ENCODE measurements at places on chromosomes 4 and X.

DNA sequence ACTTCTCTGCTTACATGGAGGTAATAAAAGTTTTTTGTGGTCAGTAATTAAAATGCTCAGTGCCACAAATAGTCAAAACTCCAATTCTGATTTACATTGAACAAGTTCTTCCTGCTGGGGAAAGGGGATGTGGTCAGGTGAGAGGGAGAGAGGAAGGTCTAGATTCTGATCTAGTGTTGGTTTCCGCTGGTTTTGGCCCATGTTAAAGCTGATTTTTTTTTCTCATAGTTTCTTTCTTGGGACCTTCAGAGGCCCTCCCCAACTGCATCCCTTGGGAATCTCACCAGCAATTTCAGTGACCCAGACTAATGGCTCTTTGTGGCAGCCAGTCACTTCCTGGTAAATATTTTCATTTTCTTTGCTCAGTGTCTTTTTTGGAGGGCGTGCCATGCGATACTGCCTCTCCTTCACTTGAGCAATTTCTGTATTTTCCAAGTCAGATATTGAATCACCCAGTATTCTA lies 332.7 kb downstream of the RAPGEF2 start:
- no peak for DNase-seq
- H3K4me1 ChIP-seq = no peaks in the 10 kb centered on the region
- no peaks in the 10 kb centered on the region for H3K36me3 ChIP-seq
- no peak overlapping the region for H3K27ac ChIP-seq
- H3K27me3 ChIP-seq = peaks cover 4% of the 10 kb centered on the region

DNA sequence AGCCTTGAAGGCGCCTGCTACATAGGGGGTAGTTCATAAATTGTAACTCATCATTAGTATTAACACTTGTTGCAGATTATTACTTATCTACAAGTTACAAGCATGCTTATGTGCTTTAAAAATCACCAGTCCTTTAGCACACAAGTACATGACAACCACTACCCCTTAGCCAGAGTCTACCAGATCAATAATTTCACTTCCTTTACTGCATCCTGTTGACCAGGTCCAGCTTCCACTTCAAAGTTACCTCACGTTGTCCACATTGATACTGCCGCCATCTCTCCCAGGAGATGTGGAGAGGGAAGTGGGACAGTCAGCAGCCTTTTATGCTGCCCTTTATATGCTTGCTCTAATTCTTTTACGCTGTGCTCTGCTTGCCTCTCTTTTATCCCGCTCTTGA lies 231.3 kb upstream of the CXXC4 start:
- no peaks in the 10 kb centered on the region for H3K27me3 ChIP-seq
- H3K4me1 ChIP-seq = no peaks in the 10 kb centered on the region
- H3K4me3 ChIP-seq = no peak overlapping the region
- no peak for DNase-seq
- no peaks in the 10 kb centered on the region for H3K36me3 ChIP-seq

DNA sequence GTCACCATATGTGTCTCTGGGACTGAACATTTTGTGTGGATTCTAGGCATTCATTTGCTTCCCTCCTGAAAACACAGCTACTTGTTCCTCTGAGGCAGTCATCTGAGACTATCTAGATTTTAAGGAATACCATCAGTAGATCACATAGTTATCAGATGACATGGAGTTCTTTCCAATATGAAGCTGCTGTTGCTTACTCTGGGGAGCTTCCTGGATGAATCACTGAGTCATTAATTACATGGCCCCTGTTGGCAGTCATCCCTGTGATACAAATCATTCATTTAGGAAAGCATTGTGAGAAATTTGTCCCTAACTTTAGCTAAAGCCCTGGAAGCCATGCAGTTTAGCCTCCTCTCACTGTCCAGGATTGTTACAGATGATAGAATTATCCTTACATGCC lies 98.2 kb upstream of the ARSJ start:
- H3K4me1 ChIP-seq = no peaks in the 10 kb centered on the region
- H3K27me3 ChIP-seq = peaks cover 2% of the 10 kb centered on the region
- no peak overlapping the region for H3K4me3 ChIP-seq
- H3K27ac ChIP-seq = no peak overlapping the region

GRCh38 chr4:992297-993110 lies 700 bp downstream of the SLC26A1 start:
- peaks cover 3% of the 10 kb centered on the region for H3K27me3 ChIP-seq
- H3K27ac ChIP-seq = no peak overlapping the region
- H3K4me3 ChIP-seq = peak overlapping the region; percentile 21
- H3K36me3 ChIP-seq = peaks cover 5% of the 10 kb centered on the region
- no peak for DNase-seq

- no peak overlapping the region for H3K4me3 ChIP-seq
- peaks cover 3% of the 10 kb centered on the region for H3K4me1 ChIP-seq
- no peak for DNase-seq
- H3K36me3 ChIP-seq = no peaks in the 10 kb centered on the region
- H3K27me3 ChIP-seq = peaks cover 3% of the 10 kb centered on the region
Measured at GRCh38 chr4:95129821-95130311, 372.1 kb downstream of the BMPR1B start.

- H3K36me3 ChIP-seq = peaks cover 32% of the 10 kb centered on the region
- H3K27me3 ChIP-seq = no peaks in the 10 kb centered on the region
- DNase-seq = no peak
- H3K4me3 ChIP-seq = no peak overlapping the region
Measured at GRCh38 chr4:870951-871350, 45.0 kb upstream of the CPLX1 start.

DNA sequence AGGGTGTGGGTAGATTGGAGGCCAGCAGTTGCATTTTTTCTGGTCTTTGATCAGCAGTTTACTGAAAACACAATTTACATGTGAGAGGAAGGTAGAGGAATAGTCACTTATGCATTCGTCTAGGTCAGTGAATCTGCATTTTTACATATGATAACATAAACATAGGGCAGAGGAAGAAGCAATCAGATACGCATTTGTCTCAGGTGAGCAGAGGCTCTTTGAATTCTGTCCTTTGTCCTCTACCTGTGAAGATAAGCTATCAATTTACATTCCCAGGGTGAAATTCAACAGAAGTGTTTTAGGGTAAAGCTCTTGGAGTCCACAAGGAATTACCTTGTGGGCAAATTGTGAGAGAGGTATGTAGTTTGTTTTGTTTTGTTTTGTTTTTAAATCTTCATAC lies 306.5 kb downstream of the MAGEB5 start:
- H3K27ac ChIP-seq = no peak overlapping the region
- no peaks in the 10 kb centered on the region for H3K27me3 ChIP-seq
- no peaks in the 10 kb centered on the region for H3K4me1 ChIP-seq
- H3K4me3 ChIP-seq = no peak overlapping the region
- no peaks in the 10 kb centered on the region for H3K36me3 ChIP-seq
- DNase-seq = no peak

GRCh38 chr4:6221301-6221850 lies 21.0 kb upstream of the JAKMIP1 start:
- no peak for DNase-seq
- peaks cover 18% of the 10 kb centered on the region for H3K27me3 ChIP-seq
- H3K4me3 ChIP-seq = no peak overlapping the region
- no peak overlapping the region for H3K27ac ChIP-seq
- peaks cover 4% of the 10 kb centered on the region for H3K4me1 ChIP-seq
- no peaks in the 10 kb centered on the region for H3K36me3 ChIP-seq

DNA sequence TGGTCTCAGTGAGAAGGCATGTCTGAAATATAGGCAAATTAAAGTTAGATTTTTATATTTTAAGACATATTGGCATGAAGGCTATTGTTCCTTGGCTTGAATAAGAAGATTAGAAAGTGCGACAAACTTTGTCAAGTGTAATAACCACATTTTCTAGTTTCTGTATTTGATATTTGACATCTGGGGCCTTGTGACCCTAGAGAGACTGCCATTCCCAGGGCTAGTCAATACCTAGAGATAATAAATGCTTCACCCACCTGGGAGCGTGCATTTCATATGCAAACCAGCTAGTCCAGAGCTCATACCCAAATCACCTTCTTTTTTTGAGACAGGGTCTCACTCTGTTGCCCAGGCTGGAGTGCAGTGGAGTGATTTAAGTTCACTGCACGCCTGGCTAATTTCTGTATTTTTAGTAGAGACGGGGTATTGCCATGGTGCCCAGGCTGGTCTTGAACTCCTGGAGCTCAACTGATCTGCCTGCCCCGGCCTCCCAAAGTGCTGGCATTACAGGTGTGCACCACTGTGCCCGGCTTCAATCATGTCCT lies 62.6 kb downstream of the COQ2 start:
- DNase-seq = no peak
- peaks cover 47% of the 10 kb centered on the region for H3K4me1 ChIP-seq
- H3K4me3 ChIP-seq = no peak overlapping the region
- H3K27me3 ChIP-seq = no peaks in the 10 kb centered on the region

- peaks cover 20% of the 10 kb centered on the region for H3K4me1 ChIP-seq
- peaks cover 7% of the 10 kb centered on the region for H3K36me3 ChIP-seq
- DNase-seq = no peak
Measured at GRCh38 chrX:9466736-9467135, 1.9 kb downstream of the TBL1X start.

DNA sequence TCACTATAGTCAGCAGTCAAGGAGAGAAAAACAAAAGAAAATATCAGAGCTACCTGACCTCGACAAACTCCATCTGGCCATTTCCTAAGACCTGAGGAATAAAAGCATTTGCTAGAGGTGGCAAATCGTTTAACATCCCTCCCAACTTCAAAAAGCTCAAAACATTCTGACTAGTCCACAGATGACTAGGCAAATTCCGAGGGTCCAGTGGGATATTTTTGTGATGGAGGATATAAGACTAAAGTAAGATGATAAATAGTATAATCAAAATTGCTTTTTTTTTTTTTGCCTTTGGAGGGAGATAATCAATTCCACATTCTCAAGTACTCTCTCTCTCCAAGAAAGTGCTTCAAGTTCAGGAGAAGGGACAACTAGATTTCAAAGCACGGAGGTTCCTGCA lies 119.1 kb upstream of the ETNPPL start:
- H3K27me3 ChIP-seq = no peaks in the 10 kb centered on the region
- no peak overlapping the region for H3K27ac ChIP-seq
- no peaks in the 10 kb centered on the region for H3K4me1 ChIP-seq
- DNase-seq = no peak

DNA sequence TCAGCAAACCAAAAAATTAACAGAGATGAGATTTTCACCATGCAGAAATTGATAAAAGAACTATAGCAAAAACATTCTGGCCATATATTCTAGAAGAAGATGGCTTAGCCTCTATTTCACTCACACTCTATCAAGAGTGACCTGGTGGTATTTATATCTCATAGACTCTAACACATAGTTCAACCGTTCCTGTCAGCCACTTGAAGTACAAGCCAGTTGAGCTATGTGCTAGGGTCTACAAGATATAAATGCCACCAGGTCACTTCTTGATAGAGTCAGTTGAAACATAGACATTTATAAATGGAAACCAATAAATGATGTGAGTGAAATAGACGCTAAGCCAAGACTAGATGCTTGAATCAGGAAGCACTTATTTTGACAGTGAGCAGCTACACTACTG lies 836.7 kb upstream of the EPHA5 start:
- H3K4me3 ChIP-seq = no peak overlapping the region
- H3K27me3 ChIP-seq = no peaks in the 10 kb centered on the region
- no peak for DNase-seq
- H3K27ac ChIP-seq = no peak overlapping the region
- H3K4me1 ChIP-seq = no peaks in the 10 kb centered on the region

DNA sequence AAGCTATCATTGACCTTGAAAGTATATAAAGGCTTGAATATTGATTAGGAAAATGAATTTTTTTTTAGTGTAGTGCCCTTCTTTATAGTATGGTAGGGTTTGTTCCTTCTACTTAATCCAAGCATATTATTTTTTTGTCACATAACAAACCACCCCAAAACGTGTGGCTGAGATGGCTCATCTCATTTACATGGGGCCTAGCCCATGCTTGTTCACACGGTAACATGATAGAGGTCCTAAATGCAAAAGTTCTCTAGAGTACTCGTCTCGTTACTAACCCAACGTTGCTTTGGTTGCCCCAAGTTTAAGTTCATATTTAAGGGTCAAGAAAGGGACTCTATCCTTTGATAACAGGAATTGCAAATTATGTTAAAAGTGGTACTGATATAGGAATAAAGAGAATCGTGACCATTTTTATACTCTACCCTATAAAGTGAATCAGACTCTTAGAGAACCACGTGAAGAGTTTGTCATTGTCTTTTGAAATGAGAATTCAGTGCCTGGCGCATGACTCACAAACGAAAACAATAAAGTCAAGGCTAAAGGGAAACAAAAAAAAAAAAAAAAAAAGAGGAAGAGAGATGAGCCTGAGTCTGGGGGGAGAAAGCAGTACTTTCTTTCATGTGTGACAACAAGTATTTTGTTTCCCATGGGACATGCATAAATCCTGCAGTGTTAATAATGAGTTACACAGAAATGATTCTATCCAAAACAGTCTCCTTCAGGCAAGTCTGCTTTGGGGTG lies 402.8 kb upstream of the NWD2 start:
- H3K4me3 ChIP-seq = no peak overlapping the region
- DNase-seq = no peak
- H3K27me3 ChIP-seq = no peaks in the 10 kb centered on the region
- H3K4me1 ChIP-seq = no peaks in the 10 kb centered on the region
- no peak overlapping the region for H3K27ac ChIP-seq

DNA sequence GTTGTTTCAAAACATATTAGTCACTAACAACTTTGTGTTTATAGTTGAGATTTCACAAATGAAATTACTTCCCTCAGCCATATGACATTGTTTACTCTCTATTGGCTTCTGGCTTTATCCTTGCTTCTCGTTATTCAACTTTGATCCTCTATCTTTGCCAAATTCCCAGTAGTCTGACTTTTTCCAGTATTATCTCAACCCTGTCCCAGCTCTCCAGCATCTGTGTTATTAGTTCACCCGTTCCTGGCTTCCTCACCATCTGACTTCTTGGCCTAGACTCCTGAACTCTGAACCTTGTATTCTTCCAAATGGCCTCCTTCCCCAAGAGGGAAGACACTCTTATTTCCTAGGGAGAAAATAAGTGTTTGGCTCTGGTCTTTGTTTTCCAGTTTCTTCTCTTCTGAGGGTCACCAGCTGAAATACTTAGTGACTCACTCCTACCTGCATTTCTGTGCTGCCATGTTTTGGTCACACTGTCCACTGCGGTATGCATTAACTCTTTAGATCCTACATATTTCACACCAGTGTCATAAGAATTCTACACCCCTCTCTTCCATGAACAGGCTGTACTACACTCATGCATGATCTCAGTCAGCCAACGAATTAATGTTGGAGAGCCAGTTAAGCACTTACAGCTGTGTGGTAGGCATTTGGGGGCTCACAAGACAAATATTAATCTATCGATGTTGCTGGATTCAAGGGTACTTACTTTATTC lies 17.0 kb upstream of the ARHGAP24 start:
- no peak overlapping the region for H3K4me3 ChIP-seq
- no peak for DNase-seq
- H3K4me1 ChIP-seq = peaks cover 10% of the 10 kb centered on the region
- no peaks in the 10 kb centered on the region for H3K27me3 ChIP-seq
- no peak overlapping the region for H3K27ac ChIP-seq

DNA sequence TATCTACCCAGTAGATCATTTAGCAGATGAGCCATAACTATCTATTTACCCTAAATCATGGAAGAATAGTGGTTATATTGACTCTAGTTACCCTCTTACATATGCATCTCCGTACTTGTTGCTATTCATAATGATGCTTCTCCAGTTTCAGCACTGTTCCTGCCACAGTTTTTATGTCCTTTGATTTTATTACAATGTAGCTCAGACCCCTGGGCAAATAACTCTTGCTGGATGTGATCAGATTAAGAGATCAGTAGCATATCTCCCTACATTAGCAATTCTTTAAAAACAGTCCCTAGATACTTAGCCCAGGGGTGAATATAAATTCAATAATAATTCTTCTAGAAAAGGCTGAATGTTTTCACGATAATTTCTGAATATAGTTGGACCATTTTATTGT lies 696.5 kb downstream of the ADGRL3 start:
- no peak overlapping the region for H3K27ac ChIP-seq
- no peak for DNase-seq
- H3K4me3 ChIP-seq = no peak overlapping the region
- H3K4me1 ChIP-seq = no peaks in the 10 kb centered on the region
- H3K36me3 ChIP-seq = no peaks in the 10 kb centered on the region

All from memory B cell (primary cell).